Stimulated activated CD4-positive, alpha-beta T cell treated with anti-CD3 and anti-CD28 coated beads, Interleukin-1b, Interleukin-23, amount 100 ng/mL, for 1 hour (primary cell): ENCODE measurements at places on chromosomes 7 and 10.

- no peak for DNase-seq
Observed at GRCh38 chr10:66803174-66803573, 122.7 kb upstream of the LRRTM3 start.

DNA sequence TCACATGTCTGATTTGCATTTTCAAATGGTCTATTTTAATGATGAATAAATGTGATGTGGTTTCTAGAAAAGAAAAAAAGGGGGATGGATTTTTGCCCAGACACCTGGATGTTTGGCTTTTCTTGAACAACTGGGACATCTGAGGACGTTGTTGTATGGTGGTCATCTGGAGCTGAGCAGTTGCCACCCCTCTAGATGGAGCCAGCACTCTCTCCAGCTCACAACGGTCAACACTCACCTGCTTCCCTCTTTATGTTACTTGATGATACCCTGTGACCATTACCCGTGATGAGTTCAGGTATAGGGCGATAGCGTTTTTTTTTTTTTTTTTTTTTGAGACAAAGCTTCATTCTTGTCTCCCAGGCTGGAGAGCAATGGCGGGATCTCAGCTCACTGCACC, 30.1 kb upstream of the PAXIP1 start:
- DNase-seq = no peak

GRCh38 chr10:99529591-99530107, 3.1 kb upstream of the NKX2-3 start:
- no peak for DNase-seq

DNA sequence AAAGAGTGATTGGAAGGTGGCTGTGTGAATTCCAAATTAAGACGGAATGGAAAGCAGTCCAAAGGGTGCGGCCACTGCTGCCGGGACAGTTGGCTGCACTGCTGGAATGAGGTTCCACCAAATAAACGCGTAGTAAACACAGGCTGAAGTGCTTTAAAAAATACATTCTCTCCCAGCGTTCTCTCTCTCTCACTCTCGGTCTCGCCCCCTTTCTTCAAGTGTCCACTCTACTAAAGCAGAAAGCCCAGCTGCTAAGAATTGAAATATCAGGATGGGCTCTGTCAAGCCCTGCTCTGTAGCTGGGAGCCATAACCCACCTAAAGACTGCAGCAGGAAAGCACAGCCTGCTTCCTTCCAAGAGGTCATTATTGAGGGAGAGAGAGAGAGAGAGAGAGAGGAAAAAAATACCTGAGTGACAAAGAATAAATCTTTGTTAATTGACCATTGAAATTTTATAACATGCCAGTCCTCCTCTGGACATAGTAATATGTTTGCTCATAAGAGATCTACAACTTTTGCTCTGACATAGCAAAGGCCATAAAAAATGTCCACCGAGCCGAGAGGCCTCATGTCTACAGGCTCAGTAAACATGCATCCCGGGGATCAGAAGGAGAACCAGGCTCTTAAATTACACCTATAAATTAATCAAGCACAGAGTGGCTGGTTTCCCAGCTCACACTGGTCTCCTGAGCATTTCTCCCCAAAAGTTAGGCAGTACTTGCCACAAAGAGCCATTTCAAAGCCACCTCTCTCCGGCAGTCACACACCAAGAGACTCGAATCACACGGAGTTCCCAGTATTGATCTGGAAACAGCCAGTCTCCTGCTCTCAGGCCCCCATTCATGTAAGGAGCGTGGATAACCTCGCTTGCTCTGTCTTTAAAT, 72.8 kb downstream of the FGFR2 start:
- DNase-seq = no peak

GRCh38 chr10:114868870-114869519, 47.4 kb downstream of the FHIP2A start:
- DNase-seq = no peak

DNA sequence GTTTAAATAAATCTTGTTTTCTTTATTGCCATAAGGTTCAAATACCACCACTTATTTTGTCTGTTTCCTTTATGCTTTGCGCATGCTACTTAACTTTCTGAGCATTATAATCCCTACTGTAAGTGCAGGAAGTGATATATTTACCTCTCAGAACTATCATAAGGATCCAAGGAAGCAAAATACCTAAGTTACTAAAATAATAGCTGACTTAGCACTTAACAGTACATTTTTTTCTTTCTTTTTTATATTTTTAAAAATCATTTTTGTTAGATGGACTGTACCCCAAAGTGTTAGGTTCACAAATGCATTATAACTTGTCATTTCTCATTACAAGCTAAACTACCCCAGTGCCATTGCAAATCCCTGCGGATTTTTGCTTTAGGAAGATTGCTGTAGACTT, 663.8 kb downstream of the SUGCT start:
- DNase-seq = no peak
